ENCODE measurements at places on chromosomes 13 and 19. TPM values are rescaled to one million over a fixed set of nuclear protein-coding genes. Genes with fewer than 3 reads are reported as not detected.

The FPR1 gene
- polyA plus RNA-seq = 10.7 TPM

The EIF3K gene
- polyA plus RNA-seq = 254 TPM

The DACH1 gene
- polyA plus RNA-seq = 20.5 TPM

The RRAS gene
- polyA plus RNA-seq = 16.7 TPM

The PSG5 gene
- 0.35 TPM for polyA plus RNA-seq

The SLAIN1 gene
- polyA plus RNA-seq = 112 TPM

The EFNA2 gene
- 18.7 TPM for polyA plus RNA-seq

The MYBPC2 gene
- 0.62 TPM for polyA plus RNA-seq

The PIAS4 gene
- polyA plus RNA-seq = 33.2 TPM

The LACC1 gene
- polyA plus RNA-seq = 4.9 TPM

The TRIP10 gene
- polyA plus RNA-seq = 22.8 TPM

The MRPS31 gene
- polyA plus RNA-seq = 38.0 TPM

The PIP5K1C gene
- 77.5 TPM for polyA plus RNA-seq

The CEACAM19 gene
- 9.9 TPM for polyA plus RNA-seq

The GPR183 gene
- polyA plus RNA-seq = 2.0 TPM

The ICAM1 gene
- 3.0 TPM for polyA plus RNA-seq

The CCDC8 gene
- polyA plus RNA-seq = 13.2 TPM

The FLT3 gene
- polyA plus RNA-seq = 5.9 TPM

The NLRP9 gene
- polyA plus RNA-seq = 0.08 TPM

The MTMR6 gene
- polyA plus RNA-seq = 19.9 TPM

The PPM1N gene
- polyA plus RNA-seq = 1.8 TPM

The ZNF677 gene
- 42.6 TPM for polyA plus RNA-seq

The BRME1 gene
- polyA plus RNA-seq = 14.7 TPM

The MTUS2 gene
- polyA plus RNA-seq = 12.5 TPM

The CRB3 gene
- 1.2 TPM for polyA plus RNA-seq

The ADM5 gene
- polyA plus RNA-seq = 3.1 TPM

The LYL1 gene
- 7.7 TPM for polyA plus RNA-seq

Measured in spinal cord (tissue), 10 donors.